Cortex of kidney (tissue), 1 donor: ENCODE measurements at places on chromosomes 12 and 14.

- no peak for DNase-seq
Measured at GRCh38 chr12:44976246-44976645, 74.7 kb downstream of the DBX2 start.

DNA sequence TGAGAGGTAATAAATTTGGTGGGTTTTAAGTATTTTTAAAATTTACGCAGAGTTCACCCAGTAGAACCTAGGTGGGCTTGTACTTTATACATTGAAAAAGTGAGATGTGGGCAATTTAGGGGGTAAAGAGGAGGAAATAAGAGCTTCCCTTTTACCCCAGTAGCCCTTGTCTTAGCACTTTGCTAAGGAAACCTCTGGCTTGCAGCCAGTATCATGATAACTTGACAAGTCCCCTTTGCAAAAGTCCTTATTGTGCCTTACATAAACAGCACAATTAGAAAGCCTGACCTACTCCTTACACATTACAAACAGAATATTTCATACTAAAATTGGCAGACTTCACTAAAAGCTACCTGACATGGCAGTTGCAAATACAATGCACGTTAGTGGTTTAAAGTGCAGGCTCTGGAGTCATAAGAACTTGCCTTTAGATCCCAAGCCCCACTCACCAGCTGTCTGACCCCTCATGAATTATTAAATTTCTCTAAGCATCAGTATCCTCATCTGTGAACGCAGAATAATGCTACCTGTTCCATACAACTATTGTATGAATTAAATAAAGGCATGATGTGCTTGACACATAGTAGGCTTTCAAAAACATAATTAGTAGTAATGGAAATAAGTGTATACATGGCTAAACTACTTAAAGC, 53.2 kb upstream of the NELL2 start:
- no peak for DNase-seq

DNA sequence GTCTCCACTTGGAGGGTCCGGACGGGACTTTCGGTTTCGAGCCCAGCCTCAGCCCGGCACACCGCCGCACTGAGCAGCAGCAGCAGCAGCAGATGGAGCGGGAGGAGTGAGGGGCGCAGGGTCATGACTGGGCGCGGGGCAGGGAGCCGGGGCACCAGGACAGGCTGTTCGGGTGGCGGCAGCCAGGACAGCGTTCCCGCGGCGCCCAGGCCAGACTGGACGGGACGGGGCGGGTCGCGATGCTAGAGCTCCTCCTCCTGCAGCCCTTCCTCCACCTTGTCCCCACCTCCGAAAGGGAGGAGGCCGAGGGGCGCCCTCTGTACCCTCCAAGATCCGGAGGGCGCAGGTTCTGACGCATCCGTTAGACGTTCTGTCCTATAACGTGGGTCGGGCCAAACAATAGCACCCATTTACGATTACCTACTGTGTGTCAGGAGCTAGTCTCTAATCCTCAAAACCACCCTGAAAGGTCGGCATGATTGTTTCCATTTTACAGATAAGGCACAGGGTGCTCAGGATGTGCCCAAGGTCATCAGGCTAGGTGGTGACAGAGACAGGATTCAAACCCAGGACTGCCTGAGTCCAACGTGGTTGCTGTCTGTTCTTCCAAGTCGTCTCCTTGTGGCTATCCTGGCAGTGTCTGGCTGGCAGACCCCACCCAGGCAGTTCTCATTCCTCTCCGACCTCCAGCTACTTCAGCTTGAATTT, at the start of gene FKBP11:
Gene FKBP11, minus strand, starts transcription at position 189 of the 708 bp plus-strand sequence. Its CDS starts 64 bp downstream, at position 125.
- no peak for DNase-seq

- DNase-seq = no peak
Measured at GRCh38 chr12:109099431-109100020, 2.1 kb downstream of the UNG start.

- no peak for DNase-seq
Measured at GRCh38 chr12:67928621-67929383, 60.4 kb upstream of the IFNG-AS1 start.

- DNase-seq = no peak
Measured at GRCh38 chr14:35539969-35540368, 6.0 kb downstream of the INSM2 start.

- DNase-seq = no peak
Measured at GRCh38 chr12:16756833-16757555, 151.0 kb upstream of the LMO3 start.

- DNase-seq = no peak
Measured at GRCh38 chr14:49516286-49516685, 69.9 kb downstream of the RPS29 start.
